Cardiac fibroblast (primary cell): ENCODE measurements at places on chromosomes 5 and 9.
A peak's percentile ranks its signal among the peaks of the same experiment; 100 is the strongest.

DNA sequence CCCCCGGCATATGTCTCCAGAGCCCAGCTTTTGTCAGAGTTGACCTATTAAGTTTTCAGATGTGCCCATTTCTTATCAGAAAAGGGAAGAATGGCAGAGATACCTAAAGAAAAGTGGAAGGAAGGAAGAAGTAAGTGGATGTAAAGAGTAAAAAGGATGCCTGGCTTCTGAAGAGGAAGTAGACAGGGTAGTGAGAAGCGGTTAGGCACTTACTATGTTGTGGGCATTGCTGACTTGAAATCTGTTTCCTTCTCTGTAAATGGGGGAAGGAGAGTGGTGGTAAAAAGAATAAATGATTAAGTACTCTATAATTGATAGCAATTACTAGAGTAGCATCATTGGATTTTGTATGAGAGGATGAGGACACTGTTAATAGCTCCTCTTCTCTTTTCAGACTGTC, 9.9 kb downstream of the ANP32B start:
- no peak for DNase-seq

GRCh38 chr5:176611435-176611834, 1.5 kb upstream of the GPRIN1 start:
- peak; percentile 89 for DNase-seq

GRCh38 chr5:154962494-154962893, 21.6 kb downstream of the MRPL22 start:
- DNase-seq, result peak; percentile 70

DNA sequence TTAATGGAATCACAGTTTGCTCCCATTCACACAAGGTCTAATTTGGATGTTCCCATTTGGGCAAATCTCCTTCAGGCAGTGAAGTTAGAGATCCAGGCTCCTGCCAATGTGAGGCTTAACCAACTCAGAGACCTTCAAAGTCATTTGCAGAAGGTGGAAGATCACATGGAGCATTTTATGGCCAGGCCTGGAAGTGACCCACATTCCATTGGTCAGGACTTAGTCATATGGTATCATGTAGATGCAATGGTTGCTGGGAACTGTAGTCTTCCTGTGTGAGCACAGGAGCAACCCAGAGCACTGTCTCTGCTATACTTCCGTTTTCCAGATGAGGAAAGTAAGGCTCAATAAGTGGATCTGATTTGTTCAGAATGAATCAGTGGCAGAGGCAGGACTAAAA, 292.7 kb upstream of the SMARCA2 start:
- DNase-seq, result no peak

DNA sequence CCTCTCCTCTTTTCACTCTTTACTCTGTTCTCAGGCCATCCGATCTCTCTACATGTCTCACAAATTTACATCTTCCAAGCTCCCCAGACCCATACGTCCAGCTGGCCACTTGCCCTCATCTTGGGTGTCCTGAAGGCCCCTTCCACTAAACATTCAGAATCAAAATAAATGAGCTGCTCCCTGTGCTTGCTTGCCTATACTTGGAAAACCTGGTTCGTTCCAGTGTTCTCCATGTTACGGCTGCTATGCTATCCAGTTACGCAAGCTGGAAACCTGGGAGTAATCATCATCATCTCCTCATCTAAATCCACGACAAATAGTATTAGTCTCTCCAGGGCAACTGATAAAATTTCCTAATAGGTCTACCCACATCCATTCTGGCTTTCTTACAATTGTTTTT, 165.0 kb upstream of the FBXL17 start:
- no peak for DNase-seq

- DNase-seq, result no peak
Measured at GRCh38 chr5:132203916-132204315, 23.7 kb downstream of the P4HA2 start.

DNA sequence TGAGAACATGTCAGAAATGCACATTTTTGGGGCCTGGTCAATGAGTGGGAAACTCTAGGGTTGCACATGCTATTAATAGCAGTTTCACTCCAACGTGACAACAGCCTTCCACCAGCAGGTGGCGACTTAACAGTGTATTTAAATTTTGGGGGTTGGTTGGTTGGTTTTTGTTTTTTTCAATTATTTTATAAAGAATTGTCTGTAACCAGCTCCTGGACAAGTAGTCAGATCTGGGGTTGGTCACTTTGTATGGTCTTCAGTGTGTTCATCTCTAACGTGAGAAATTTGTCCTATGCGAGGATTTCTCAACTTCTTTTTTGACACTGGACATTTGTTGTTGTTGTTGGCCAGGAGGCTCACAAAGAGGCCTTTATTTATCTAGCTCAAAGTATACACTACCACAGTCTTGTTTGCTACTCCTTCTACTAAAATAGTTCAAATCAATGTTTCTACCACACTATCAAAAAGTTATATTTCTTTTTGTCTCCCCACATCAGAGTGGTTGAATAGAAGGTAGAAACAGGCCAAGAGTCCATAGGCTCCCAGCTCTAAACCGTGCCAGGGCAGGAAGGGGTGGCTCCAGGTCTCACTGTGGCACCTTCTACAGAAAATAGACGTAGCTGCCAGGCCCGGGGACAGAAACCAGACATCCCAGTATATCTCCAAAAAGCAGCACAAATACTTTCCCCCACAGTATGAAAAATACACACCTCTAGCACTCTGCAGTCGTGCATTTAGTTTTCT, 110.4 kb downstream of the TRPM6 start:
- peak; percentile 72 for DNase-seq

- no peak for DNase-seq
Measured at GRCh38 chr5:77635067-77635916, 3.2 kb downstream of the OTP start.

DNA sequence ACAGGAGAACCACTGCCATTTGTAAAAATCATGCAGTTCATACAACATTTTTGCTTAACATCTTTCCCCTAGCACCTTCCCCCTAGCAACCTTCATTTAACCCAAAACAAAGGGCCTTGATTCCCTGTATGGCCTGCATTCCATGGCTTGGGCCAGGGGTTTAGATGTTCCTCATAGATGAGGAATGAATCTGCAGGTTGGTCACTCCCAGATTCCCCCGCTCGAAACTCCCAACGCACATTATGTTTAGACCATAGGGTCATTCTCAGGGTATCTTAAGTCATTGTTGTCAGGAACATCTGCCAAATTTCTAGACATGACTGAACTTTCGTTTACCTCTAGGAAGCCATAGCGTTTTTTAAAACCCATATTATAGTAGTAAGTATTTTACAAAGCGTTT, 282.2 kb upstream of the VLDLR start:
- no peak for DNase-seq

GRCh38 chr5:1235379-1235778, 10.2 kb downstream of the SLC6A18 start:
- DNase-seq, result no peak

- DNase-seq, result no peak
Measured at GRCh38 chr9:116844621-116845020, 157.5 kb downstream of the TRIM32 start.

DNA sequence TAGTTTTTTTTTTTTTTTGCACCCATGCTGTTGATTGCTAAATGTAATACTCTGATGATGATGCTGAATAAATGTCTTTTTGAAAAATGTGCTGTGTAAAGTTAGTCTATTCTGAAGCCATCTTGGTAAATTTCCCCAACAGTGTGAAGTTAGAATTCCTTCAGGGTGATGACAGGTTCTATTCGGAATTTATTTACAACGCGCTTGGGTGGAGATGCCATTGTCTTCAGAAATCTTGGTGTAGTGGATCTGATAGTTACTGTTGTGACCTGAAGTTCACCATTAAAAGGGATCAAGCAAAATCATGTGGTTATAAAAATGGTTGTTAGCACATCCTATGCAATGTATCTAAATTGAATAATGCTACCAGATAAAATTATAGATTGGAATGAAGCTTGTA, 36.3 kb upstream of the DMRT1 start:
- no peak for DNase-seq

GRCh38 chr9:69130456-69131441, 43.3 kb upstream of the TJP2 start:
- peak; percentile 84 for DNase-seq

DNA sequence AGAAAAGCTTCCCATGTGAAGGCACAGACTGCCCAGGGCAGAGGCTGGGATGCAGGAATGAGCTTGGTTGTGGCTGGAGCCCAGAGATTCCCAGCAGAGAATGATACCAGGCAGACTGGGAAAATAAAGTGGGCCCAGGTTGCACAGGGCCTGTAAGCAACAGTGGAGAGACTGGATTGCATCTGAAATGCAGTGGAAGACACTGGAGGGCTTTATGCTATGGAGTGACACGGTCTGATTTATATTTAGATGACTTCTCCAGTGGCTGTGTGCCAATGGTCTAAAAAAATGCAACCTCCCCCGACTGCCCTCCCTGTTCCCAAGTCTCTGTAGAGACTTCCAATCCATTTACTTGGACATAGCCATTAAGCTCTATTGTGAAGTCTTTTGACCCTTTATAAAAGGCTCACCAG, 951.1 kb upstream of the DMAC1 start:
- no peak for DNase-seq

GRCh38 chr5:66704790-66705425, 108.7 kb downstream of the MAST4 start:
- DNase-seq, result no peak

DNA sequence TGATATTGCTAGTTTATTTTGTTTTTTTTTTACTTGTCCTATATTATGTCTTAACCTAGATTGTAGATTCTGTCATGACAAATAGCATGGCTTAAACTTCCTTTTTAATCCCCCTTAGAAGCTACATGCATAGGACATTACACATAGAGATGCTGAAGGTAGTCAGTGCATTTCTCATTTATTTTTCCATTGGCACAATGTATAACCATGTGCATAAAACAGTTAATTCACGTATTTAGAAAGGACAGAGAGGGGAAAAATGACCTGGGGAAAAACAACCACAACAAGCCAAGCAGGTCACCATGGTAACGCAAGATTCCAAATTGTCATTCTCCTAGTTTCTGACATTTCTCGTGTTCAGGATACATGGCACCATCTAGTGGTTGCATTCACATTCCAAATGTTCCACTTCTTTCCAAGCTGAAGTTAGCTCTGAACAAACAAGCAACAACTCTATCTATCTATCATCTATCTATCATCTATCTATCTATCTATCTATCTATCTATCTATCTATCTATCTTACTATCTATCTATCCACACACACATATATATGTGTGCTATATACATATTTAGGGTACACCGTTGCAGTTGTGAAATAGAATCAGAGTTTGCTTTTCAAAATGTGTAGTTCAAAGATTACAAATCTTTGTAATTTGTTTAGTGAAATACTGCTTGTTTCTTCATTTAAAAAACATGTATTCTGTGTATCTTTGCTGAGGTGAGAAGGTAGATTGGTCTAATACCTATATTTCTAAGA, 487.2 kb upstream of the ST8SIA4 start:
- DNase-seq, result peak; percentile 71

DNA sequence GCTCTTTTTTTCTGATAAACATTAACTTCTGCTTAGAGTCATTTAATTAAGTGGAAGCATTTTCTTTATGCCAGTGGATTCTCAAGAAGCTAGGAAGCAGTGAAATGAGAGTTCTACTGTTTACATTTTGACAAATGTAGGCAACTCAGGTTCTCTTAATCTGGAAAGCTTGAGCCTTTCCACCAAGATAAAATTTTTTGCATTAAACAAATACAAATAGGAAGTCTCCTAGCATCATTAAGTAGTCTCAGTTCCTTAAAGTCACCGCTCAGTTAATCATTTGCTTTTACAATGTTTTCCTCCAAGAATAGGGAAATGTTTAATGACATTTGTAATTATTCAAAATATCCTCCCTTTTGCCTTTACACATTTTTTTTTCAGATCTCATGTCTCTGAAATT, 290.4 kb upstream of the PDE4D start:
- no peak for DNase-seq

GRCh38 chr9:87826331-87826730, 56.3 kb upstream of the SPATA31E1 start:
- DNase-seq, result no peak

GRCh38 chr5:132003170-132003744, 8.2 kb downstream of the ACSL6 start:
- no peak for DNase-seq

- DNase-seq, result no peak
Measured at GRCh38 chr5:20157089-20157488, 169.1 kb upstream of the CDH18 start.

- no peak for DNase-seq
Measured at GRCh38 chr5:95035891-95036685, 248.8 kb downstream of the MCTP1 start.
